ENCODE measurements at places on chromosomes 16 and 17.

DNA sequence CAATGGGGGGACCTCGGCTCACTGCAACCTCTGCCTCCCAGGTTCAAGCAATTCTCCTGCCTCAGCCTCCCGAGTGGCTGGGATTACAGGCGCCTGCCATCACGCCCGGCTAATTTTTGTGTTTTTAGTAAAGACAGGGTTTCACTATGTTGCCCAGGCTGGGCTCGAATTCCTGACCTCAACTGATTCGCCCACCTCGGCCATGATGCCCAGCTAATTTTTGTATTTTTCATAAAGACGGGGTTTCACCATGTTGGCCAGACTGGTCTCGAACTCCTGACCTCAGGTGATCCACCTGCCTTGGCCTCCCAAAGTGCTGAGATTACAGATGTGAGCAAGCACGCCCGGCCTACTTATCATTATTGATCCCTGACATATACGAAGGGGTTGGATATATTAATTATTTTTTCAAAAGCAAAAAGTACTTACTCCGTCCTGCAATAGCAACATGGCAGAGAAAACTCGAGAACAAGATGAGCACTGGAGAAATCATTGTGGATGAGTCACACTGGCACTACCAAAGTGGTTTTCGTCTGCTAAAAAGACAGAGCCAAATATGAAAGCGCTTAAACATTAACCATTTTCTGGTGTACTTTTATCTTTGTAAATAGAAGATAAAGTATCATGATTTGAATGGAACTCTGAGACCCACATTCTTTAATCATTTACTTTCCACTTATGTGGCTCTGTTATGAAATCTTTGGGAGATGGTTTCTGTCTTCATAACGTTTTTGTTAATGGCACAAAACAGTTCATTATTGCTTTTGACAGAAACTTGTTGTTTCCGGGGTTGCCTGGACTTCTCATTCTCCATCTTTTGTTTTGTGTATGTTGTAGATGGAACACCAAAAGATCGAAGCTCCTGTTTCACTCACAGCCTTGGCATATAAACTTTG, at the start of gene APOH:
Gene APOH, minus strand, starts transcription at position 529 of the 896 bp plus-strand sequence. Its CDS starts 36 bp downstream, at position 493.
- DNase-seq = no peak
- H3K27ac ChIP-seq = no peak within 1 kb of the TSS
- no peaks in the 10 kb centered on the region for H3K36me3 ChIP-seq
- no peaks in the 10 kb centered on the region for H3K4me1 ChIP-seq
- no peaks in the 10 kb centered on the region for H3K27me3 ChIP-seq

DNA sequence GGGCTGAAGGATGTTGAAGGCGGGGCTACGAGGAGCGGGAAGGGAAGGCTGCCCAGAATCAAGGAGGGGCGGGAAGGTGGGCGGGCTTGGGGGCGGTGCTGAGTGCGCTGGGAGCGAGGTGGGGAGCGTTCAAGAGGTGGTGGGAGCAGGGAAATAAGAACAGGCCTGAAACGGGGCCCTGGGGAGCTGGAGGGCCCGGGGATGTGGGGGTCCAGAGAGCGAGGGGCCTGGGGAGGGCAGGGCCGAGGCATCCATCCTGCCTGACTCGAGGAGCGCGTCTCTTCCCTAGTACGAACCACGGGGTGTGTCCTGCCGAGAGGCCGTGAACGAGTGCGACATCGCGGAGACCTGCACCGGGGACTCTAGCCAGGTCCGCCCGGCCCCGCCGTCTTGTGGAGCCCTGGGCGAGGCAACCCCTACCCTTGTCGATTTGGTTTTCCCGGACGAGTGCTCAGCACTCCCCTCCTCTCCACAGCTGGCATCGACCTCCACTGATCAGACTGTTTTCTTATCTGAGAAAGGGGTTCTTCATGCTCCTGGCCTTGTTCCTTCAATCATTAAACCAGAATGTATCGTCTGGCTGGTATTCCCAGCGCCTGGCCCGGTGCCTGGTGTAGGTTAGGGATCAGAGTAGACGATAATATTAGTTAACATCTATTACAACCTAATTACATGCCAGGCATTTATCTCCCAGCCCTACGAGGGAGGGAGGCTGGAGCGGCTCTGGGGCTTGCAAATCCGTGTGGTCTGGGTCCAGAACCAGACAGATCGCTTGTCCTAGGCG, 17.2 kb downstream of the ADAM11 start:
- DNase-seq = no peak
- H3K27ac ChIP-seq = no peak overlapping the region
- H3K4me1 ChIP-seq = peaks cover 4% of the 10 kb centered on the region
- peak overlapping the region; percentile 77 for H3K4me3 ChIP-seq
- no peaks in the 10 kb centered on the region for H3K36me3 ChIP-seq

GRCh38 chr16:57526498-57526897, 9.9 kb downstream of the CCDC102A start:
- no peak for DNase-seq
- H3K4me1 ChIP-seq = no peaks in the 10 kb centered on the region
- no peak overlapping the region for H3K27ac ChIP-seq
- H3K36me3 ChIP-seq = no peaks in the 10 kb centered on the region

DNA sequence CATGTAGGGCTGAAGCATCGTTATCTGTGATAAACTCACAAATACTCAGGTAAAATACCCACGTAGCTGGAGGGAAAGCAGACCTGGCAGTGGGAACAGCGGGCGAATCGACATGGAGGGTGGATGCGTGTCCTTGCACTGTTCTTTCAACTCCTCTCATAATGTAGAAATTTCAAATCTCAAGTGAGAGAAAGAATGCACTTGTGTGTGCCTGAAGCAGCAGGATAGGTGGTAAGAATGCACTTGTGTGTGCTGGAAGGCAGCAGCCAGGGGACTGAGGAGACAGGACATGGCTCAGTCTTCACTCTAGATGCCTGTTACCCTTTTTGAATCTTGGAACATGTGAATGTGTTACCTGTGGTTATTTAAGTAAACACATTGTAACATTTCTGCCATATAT, 10.4 kb downstream of the IFT140 start:
- H3K27ac ChIP-seq = no peak overlapping the region
- H3K4me3 ChIP-seq = no peak overlapping the region
- no peaks in the 10 kb centered on the region for H3K27me3 ChIP-seq
- no peaks in the 10 kb centered on the region for H3K4me1 ChIP-seq
- peaks cover 14% of the 10 kb centered on the region for H3K36me3 ChIP-seq

GRCh38 chr16:59971264-59971663, 1237.1 kb upstream of the GOT2 start:
- H3K4me1 ChIP-seq = no peaks in the 10 kb centered on the region
- H3K27me3 ChIP-seq = no peaks in the 10 kb centered on the region
- no peak overlapping the region for H3K4me3 ChIP-seq

DNA sequence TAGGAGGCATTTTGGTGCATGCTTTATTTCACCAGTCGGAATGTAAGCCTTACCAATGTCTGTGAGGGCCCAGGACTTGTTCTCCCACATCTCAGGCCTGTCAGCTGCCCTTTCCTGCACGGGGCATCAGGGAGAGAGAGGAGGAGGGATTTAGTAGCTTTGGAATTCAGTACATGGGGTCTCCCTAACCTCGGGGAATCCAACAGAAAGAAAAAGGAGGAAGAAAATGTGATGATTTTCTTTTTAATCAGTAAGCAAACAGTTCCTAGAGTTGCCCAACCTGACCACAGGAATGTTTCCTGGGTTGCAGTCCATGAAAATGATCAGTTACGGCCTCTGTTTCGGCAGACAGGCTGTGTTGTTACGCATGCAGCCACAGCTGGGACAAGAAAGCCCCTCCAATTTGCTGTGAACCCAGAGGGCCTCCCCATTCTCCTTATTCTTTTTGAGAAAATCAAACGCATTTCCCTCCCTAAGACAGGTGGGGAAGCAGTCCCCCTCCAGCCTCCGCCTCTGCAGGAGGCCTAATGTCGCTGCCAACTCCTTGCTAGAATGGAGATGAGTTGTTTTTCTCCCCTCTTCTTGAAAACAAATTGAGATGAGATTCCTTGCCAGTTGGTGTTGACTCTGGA, 53.1 kb upstream of the TANGO6 start:
- H3K27me3 ChIP-seq = no peaks in the 10 kb centered on the region
- peak overlapping the region; percentile 3 for H3K27ac ChIP-seq
- DNase-seq = peak; percentile 67

DNA sequence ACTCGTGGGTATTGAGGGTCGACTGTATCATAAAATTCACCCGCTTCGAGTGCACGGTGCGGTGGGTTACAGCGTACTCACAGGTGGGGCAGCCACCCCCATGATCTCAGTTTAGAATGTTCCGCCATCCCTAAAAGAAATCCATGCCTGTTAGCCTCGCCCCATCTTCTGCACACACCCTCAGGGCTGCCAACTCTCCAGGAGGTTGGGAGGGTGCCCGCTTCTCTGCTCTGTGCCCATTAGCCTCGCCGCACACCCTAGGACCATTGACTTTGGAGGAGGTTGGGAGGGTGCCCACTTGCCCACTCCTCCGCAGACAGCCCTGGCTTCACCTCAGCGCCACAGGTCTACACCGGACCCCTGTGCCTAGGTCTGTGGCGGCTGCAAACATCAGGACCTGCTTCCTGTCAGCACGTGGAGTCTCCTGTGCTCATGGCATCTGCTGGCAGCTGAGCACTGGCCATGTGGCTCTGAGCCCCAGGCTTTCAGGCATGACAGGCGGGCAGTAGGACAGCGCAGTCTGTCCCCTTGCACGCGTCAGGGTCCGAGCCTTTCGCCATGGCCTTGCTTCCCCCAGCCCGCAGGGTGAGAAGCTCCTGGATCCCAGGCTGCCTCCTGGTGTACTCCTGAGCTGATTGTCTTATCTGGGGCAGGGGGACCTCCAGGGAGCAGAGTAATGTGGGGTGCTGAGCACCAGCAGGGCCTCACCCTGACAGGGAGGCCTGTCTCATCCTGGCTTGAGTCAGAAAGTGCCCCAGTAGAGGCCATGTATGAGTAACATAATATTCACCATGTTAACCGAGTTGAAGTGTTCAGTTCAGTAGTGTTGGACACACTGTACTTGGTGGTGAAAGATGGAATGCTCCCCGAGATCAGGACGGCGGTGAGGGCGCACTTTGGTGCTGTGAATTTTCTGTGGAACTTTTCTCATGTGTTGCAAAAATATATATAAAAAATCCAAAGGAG, 21.9 kb downstream of the NME3 start:
- DNase-seq = no peak

GRCh38 chr16:4472880-4473279, 1.5 kb downstream of the NMRAL1 start:
- H3K4me3 ChIP-seq = no peak overlapping the region
- DNase-seq = no peak
- no peaks in the 10 kb centered on the region for H3K27me3 ChIP-seq
- no peak overlapping the region for H3K27ac ChIP-seq
- H3K36me3 ChIP-seq = peaks cover 5% of the 10 kb centered on the region
- no peaks in the 10 kb centered on the region for H3K4me1 ChIP-seq

DNA sequence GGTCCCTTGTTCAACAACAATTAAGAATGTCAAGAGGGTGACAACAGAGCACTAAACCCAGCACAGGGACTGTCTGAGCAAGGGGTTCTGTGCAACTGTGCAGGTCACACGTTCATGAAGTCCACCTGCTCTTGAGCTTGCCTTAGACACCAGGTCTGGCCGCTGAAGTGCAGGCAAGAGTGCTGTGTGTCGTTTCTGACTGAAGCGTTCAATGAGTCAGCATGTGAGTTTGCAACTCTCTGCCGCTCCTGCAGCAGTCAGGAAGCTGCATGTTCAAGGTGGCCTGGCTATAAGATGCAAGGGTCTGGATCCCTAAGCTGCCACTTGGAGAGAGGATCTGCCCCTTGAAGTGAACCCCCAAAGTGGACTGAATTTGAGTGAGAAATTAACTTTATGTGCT, 332.7 kb upstream of the HSBP1 start:
- no peaks in the 10 kb centered on the region for H3K27me3 ChIP-seq
- DNase-seq = no peak
- no peaks in the 10 kb centered on the region for H3K36me3 ChIP-seq
- H3K4me3 ChIP-seq = no peak overlapping the region

- peak; percentile 2 for DNase-seq
- peaks cover 7% of the 10 kb centered on the region for H3K4me1 ChIP-seq
- no peaks in the 10 kb centered on the region for H3K27me3 ChIP-seq
- H3K4me3 ChIP-seq = no peak overlapping the region
Observed at GRCh38 chr17:47207143-47208067, 1.7 kb upstream of the MYL4 start.

- H3K36me3 ChIP-seq = peaks cover 75% of the 10 kb centered on the region
- no peaks in the 10 kb centered on the region for H3K27me3 ChIP-seq
- H3K27ac ChIP-seq = no peak overlapping the region
- H3K4me3 ChIP-seq = no peak overlapping the region
- no peak for DNase-seq
- H3K4me1 ChIP-seq = no peaks in the 10 kb centered on the region
Observed at GRCh38 chr17:45093444-45094110, 32.5 kb downstream of the NMT1 start.

GRCh38 chr16:81650982-81651562, 128.0 kb upstream of the PLCG2 start:
- no peaks in the 10 kb centered on the region for H3K27me3 ChIP-seq
- no peak overlapping the region for H3K4me3 ChIP-seq
- peak; percentile 78 for DNase-seq
- H3K36me3 ChIP-seq = peaks cover 19% of the 10 kb centered on the region

- H3K27me3 ChIP-seq = peaks cover 16% of the 10 kb centered on the region
- no peak overlapping the region for H3K4me3 ChIP-seq
Observed at GRCh38 chr17:58626905-58627304, 64.9 kb downstream of the TEX14 start.

DNA sequence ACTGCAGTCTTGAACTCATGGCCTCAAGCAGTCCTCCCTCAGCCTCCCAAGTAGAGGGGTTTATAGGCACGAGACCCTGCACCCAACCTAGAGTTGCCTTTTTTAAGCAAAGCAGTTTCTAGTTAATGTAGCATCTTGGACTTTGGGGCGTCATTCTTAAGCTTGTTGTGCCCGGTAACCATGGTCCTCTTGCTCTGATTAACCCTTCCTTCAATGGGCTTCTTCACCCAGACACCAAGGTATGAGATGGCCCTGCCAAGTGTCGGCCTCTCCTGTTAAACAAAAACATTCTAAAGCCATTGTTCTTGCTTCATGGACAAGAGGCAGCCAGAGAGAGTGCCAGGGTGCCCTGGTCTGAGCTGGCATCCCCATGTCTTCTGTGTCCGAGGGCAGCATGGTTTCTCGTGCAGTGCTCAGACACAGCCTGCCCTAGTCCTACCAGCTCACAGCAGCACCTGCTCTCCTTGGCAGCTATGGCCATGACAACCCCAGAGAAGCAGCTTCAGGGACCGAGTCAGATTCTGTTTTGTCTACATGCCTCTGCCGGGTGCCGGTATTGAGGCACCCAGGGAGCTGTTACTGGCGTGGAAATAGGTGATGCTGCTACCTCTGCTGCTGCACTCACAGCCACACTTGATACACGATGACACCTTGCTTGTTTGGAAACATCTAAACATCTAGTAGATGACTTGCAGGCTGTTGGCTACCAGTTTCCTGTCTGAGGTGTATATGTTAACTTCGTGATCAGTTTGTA, 3.3 kb downstream of the RPL13 start:
- peaks cover 14% of the 10 kb centered on the region for H3K4me1 ChIP-seq
- no peak overlapping the region for H3K27ac ChIP-seq
- H3K36me3 ChIP-seq = peaks cover 41% of the 10 kb centered on the region
- no peak for DNase-seq

- peaks cover 7% of the 10 kb centered on the region for H3K36me3 ChIP-seq
- H3K27ac ChIP-seq = no peak overlapping the region
- H3K4me3 ChIP-seq = no peak overlapping the region
- no peaks in the 10 kb centered on the region for H3K27me3 ChIP-seq
Observed at GRCh38 chr17:49755663-49756283, 8.2 kb downstream of the FAM117A start.

- H3K36me3 ChIP-seq = no peaks in the 10 kb centered on the region
- H3K27ac ChIP-seq = peak overlapping the region; percentile 47
- no peaks in the 10 kb centered on the region for H3K27me3 ChIP-seq
- H3K4me3 ChIP-seq = no peak overlapping the region
- peak; percentile 82 for DNase-seq
Observed at GRCh38 chr16:50505714-50506542, 42.3 kb upstream of the NKD1 start.
